SW480 (cell line): ENCODE measurements at places on chromosomes 1 and 21.

GRCh38 chr1:30844631-30845030 is 63.9 kb downstream of the SDC3 start:
- no peak for DNase-seq

DNA sequence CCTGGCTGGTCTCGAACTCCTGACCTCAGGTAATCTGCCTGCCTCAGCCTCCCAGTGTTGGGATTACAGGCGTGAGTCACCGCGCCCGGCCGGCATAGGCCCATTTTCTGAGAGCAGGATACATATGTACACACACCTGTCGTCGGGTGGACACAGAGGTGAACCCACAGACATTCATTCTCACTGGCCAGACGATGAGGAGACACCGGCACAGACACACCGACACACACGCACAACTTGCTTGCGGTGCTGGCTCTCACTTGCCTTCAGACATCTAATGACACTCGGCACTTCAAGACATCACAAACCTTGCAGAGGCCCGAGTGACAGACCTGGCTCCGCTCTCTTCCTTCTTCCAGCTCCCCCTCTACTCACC is 579 bp downstream of the PTCH2 start:
- DNase-seq = no peak

DNA sequence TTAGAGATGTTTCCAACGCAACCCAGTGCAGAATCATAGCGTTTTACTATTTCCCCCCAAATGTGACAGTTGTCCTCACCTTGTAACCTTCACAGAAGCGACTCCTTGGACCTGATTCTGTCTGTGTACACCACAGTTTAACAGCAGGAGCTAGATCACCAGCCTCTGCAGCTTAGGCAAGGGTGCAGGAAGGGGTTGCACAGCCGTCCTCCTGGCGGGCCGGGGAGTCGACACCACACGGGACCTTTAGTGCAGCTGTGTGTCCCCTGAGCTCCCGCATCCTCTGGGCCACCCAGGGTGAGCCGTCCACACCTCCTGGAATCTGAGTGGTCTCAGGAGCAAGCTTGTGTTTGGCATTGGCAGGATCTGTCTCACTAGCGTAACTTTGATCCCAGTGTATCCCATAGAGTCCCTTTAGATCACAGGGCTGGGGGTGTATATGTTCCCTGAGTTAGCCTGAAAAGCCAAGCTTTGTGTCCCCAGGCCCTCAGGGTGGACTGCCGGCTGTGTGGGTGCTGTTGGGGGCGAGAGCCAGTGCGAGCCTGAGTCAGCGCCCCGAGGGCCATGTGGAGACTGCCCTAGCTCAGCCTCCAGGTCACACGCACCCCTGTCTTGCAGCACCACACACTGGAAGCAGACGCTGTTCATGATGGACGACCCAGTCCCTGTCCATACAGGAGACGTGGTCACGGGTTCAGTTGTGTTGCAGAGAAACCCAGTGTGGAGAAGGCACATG is 27.5 kb downstream of the PRMT2 start:
- DNase-seq = no peak

- DNase-seq = no peak
Observed at GRCh38 chr1:163084330-163084729, 15.2 kb downstream of the RGS4 start.

DNA sequence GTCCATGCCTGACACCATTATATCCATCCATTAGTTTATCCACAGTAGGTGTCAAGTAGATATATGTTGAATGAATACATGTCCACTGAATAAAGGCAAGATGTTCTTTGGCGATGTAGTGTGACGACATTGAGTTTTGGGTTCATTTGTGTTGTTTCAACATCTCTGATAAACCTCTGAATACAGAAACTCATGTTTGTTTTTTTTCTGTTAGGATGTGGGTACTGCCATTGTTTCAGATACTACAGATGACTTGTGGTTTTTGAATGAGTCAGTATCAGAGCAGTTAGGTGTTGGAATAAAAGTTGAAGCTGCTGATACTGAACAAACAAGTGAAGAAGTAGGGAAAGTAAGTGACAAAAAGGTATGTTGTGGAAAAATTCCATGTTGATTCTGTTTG is 28.1 kb downstream of the MDM4 start:
- no peak for DNase-seq

- DNase-seq = no peak
Observed at GRCh38 chr1:68800182-68800581, 303.3 kb upstream of the DEPDC1 start.

DNA sequence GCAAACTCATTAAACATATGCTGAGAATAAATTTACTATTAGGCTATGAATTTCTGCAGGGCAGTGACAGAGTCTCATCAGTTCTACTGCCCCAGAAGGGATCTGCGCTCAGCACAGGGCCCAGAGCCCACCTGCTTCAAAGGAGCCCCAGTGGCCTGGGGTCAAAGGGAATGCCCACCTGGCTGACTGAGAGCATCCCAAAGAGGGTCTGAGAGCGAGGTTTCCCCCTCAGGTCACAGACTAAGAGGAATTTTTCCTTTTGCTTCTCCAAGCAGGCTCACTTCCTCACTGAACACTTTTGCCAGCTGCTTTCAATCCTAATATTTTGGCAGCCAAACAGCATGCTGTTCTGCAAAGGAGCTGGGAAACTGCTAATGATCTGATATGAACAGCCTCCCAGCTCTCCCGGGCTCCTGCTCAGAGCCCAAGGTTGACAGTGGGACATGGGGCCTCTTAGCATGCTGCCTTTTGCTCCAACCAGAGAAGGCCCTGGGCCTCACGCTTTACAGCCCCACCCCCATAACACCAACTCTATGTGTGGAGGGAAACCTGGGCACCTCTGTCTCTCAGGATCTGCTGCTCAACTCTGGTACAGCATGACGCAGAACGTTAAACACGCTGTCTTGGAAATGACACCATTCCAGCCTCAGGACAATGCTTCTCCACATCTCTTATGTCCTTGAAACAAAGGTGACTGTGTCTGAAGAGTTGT is 70.7 kb upstream of the SYT6 start:
- DNase-seq = no peak

GRCh38 chr1:157025385-157025784 is 20.2 kb downstream of the ARHGEF11 start:
- no peak for DNase-seq
